ENCODE measurements at places on chromosomes 4 and X.

DNA sequence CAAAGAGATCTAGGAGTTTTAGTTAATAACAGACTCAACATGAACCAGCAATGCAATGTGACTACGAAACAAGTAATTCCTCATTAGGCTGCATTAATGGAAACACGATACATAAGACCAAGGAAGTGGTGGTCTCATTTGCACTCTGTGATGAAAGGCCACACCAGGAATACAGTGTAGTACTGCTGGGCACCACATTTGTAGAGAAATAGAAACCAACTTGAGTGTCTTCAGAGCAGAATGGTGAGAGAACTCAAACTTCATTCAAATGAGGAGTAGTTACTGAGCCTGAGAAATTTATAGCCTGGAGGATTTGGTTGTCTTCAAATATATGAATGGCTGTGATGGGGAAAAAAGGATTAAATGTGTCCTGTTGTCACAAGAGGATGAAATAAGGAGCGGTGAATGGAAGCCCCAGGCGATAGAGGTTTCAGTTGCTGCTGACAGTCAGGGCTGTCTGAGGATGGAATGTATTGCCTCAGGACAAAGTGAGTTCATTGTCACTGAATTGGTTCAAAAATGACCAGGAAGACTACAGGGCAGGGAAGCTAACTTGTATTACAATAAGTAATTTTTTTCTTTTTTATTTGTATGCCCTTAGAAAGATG, 50.9 kb downstream of the NFKB1 start:
- no peak for DNase-seq

DNA sequence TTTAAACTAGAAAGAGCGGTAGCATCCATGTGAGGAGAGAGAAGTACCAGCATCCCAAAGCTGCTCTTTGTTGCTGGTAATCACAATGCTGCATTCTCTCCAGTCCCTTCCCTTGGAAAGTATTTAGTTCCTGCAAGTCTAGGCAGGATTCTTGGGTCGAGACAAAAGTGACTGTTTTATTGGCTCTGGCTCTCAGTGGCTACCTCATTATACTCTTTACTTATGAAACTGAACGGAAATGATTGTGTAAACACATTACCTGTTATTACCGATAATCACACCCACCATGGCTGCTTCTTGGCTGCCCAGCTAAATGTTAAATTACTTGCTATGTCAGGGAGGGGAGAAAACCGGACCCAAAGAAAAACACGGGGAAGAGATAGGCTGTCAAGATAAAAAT, 26.2 kb downstream of the ATXN3L start:
- DNase-seq: no peak

- no peak for DNase-seq
Observed at GRCh38 chr4:24643774-24644520, 59.6 kb upstream of the DHX15 start.

DNA sequence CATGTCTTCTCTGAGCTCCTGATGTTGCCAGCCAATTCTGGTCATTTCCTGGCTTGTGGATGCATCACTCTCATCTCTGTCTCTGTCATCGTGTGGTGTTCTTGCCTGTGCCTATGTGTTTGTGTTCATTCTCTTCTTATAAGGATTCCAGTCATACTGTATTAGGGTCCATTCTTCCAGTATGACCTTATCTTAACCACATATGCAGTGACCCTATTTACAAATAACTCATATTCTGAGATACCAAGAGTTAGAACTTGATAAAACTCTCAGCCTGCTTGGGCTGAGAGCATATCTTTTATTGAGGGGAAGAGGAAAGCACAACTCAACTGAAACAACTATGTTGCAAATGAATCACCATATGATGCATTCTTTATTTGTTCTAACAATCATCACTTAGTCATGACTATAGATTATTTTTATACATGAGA, 189.0 kb upstream of the ANXA10 start:
- DNase-seq: no peak

GRCh38 chr4:34280131-34280530, 1964.2 kb downstream of the ARAP2 start:
- no peak for DNase-seq

GRCh38 chr4:136823020-136823419, 709.3 kb downstream of the PCDH18 start:
- DNase-seq: no peak

DNA sequence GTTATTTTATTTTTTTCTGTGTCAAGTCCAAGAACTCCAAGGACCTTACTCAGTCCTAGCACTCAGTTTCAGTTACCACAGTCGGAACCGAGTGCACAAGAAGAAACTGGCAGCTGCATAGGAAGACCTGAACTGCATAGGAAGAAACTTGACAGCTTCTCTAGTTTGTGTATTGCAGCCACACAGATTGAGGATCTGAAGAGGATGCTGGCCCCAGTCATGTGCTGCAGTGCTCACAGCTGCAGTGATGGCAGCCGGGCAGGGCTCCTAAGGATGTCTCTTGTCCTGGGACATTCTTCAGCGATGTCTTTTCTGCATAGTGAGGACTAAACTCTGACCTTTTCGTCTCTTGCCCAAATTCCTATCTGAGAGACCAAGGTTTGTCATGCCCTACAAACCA, 261.2 kb downstream of the STIM2 start:
- DNase-seq: no peak

- no peak for DNase-seq
Observed at GRCh38 chr4:120842031-120842430, 80.5 kb downstream of the PRDM5 start.

- no peak for DNase-seq
Observed at GRCh38 chrX:2697306-2697705, 6.2 kb downstream of the CD99 start.

GRCh38 chr4:142528433-142528832, 317.7 kb downstream of the INPP4B start:
- DNase-seq: no peak

GRCh38 chr4:104501290-104501689, 6.6 kb upstream of the CXXC4 start:
- no peak for DNase-seq

GRCh38 chr4:11483046-11483445, 54.4 kb upstream of the HS3ST1 start:
- no peak for DNase-seq

DNA sequence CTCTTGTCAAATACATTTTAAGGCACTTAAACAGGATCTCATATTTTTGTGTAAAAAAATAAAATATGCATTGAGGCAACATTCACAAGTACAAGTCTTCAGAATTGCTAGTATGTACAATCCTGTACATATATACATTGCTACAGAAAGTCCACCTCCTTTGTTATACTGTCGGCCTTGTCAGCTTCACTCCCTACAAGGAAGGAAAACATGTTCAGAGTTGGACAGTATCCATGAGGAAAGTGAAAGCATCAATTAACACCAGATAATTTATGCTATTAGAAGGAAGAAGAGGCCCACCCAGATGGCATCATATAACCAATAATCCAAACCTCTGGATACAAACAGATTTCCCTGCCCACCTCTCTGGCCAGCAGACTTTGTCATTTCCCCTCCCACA, 42.0 kb downstream of the REELD1 start:
- DNase-seq: no peak

GRCh38 chrX:4762196-4762595, 1048.7 kb upstream of the PRKX start:
- DNase-seq: no peak

GRCh38 chrX:38634665-38635064, 73.3 kb downstream of the TSPAN7 start:
- no peak for DNase-seq

GRCh38 chr4:8306511-8307021, 37.0 kb downstream of the HTRA3 start:
- no peak for DNase-seq

GRCh38 chrX:49209434-49210251, 9.7 kb upstream of the SYP start:
- no peak for DNase-seq

GRCh38 chr4:37245391-37245954, 930 bp downstream of the NWD2 start:
- no peak for DNase-seq

- DNase-seq: no peak
Observed at GRCh38 chr4:122863639-122864038, 37.0 kb downstream of the FGF2 start.

DNA sequence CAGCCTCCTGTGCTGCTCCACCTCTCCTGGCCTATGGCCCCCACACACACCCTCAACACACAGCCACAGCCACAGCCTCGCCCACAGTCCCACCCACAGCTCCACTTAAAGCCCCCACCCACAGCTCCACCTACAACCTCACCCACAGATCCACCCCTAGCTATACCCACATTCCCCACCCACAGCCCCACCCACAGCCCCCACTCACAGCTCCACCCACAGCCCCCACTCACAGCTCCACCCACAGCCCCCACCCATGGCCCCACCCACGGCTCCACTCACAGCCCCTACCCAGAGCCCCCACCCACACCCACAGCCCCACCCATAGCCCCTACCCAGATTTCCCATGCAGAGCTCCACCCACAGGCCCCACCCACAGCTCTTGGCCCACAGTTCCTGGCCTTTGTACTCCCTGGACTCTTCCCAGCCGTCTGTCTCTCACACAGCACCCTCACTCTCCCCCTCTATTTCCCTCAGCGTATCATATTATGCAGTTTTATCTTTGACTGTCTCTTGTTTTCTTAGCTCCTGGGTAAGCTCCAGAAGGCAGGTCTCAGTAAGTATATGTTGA, 322.5 kb downstream of the EVC2 start:
- no peak for DNase-seq

- DNase-seq: no peak
Observed at GRCh38 chrX:20005883-20006282, 15.0 kb upstream of the BCLAF3 start.

- DNase-seq: no peak
Observed at GRCh38 chrX:151793886-151794285, 59.3 kb downstream of the CNGA2 start.

DNA sequence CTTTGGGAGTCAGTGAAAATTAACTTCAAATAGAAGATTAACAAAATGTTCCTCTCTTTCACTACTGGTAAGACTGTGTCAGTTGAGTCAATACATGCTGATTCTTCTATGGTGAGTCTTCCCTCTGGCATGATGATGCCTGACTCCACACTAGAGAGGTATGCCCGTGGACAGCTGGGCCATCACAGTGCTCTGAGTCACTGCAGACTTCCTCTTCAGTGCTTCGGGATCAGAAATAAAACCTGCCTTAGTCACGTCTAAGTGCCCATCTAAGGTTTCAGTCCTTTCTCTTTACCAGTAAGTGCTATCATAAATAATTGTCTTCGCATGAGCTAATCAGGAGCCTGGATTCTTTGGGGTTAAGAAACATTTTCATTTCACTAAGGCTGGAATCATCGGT, 1.6 kb upstream of the ASB5 start:
- no peak for DNase-seq

GRCh38 chrX:44536198-44536597, 6.5 kb downstream of the FUNDC1 start:
- DNase-seq: no peak

DNA sequence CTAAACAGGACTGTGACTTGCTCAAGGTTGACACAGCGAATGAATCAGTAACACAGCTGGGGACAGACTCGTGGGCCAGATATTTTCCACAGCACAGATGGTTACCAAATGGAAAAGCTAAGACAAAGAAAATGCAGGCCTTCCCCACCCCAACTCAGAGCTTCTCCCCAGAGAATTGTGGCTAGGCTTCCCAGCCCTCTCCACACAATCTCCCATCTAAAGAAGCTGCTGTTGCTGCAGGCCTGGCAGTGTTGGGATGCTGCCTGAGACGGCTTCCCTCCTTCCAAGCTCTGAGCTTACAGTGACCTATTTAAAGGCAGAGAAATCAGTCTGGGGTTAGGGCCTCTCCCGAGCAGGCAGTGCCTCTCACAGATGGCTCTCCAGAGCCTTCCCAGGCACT, 46.5 kb upstream of the PGRMC1 start:
- DNase-seq: peak; percentile 24

DNA sequence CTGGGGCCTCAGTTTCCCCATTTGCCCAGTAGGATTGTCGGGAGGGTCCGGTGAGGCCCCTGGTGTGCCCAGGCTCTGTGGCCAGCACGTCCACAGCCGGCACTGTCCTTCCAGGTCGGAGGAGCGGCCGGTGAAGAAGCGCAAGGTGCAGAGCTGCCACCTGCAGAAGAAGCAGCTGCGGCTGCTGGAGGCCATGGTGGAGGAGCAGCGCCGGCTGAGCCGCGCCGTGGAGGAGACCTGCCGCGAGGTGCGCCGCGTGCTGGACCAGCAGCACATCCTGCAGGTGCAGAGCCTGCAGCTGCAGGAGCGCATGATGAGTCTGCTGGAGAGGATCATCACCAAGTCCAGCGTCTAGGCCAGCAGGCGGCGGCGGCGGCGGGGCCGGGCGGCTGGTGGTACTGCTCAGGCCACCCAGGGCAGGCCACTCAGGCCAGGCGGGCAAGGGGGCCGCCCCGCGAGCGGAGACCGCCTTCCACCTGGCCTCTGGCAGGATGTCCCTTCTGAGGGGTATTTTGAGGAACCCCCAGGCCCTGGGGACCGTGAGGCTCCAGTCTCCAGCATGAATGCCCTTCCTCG, 6.7 kb downstream of the MSANTD1 start:
- peak; percentile 76 for DNase-seq

DNA sequence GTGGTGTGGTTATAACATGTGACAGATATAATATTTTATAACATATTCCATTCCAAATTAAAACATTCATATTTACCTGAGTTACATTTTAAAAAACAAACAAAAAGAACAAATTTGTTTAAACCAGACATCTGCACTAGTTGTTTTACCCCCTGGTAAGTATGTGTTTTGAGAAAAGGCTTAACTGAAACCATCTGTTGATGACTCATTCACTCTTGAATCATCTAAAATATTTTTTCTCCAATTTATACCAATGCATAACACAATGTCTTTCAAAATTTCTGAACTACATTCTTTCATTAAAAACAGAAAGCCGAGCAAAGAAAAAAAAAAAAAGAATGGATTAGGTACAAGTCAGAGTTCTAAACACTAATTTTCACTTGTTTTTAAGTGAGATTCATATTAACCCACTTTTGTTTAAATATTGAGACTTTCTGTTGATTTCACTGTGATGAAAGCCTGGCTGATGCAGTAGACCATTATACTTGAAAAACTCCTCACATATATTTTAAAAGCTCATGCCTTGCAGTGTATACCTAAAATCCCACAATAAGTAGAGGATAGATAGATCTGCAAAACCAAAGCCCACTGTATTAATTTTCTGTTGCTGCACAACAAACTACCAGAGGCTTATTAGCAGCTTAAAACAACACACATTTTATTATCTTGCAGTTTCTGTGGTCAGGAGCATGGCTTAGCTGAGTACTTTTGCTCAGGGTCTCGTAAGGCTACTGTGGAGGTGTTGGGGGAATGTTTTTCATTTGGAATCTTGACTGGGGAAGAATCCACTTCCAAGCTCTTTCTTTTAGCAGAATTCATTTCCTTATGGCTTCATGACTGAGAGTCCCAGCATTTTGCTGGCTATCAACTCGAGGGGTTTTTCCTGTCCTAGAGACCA, 221.5 kb downstream of the PCDH18 start:
- no peak for DNase-seq
